ENCODE measurements at places on chromosomes 2 and 18.
A peak's percentile ranks its signal among the peaks of the same experiment; 100 is the strongest.

- DNase-seq: no peak
Measured at GRCh38 chr18:49017813-49018553, 67.2 kb upstream of the SMAD7 start.

DNA sequence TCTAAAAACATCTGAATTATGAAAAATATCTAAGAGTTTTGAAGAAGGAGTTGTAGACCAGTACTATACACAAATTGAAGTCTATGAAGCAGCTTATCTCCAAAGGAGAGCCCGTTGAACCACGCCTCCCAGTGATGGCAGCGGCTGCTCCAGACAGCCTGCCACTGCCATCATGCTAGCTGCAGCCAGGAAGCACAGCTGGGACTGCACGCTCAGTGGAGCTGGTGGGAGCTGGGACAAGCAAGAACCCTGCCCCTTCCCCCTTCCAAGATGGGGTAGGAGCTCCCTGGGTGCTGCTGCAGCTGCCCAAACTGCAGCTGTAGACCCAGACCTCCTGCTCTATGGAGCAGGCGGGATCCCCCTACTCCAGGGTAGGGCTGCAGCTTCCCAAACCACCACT, 124.7 kb upstream of the SPATS2L start:
- no peak for DNase-seq

- no peak for DNase-seq
Measured at GRCh38 chr18:38644875-38645641, 1079.5 kb upstream of the CELF4 start.

GRCh38 chr2:235347691-235348090, 146.2 kb upstream of the AGAP1 start:
- DNase-seq: no peak

DNA sequence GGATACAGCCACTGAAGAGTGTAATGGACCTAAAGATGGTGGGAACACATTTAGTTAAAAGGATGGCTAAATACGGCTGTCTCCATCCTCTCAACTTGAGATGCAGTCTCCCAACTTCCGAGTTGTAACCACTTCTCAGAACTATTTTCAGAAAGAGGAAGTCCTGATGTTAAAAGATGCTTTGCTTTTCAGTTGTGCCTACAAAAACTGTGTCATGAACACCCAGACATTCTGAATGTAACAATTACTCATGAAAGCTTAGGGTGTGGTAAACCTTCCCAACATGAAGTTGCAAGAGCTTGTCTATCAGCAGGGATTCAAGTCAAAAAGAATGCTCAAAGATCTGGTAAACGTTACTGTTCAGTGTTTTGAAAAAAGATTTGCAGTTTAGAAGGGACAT, 147.9 kb downstream of the DOCK10 start:
- DNase-seq: no peak

DNA sequence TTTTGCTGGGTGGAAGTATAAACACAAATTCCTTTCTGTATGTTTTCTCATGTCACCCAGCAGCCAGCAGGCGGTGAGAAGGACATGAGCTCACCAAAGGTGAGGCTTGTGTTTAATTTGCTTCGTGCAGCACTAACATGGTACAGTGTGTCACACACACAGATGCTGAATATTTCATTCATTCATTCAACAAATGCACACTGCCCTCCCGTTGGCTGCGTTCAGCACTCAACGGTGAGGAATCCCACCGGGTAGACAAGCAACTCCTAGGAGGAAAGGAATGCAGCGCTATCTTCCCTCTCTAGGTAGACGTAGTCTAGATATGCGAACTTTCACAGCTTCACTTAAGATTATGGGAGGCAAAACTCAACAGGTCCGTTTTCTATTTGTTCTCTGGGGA, 85.1 kb downstream of the LONRF2 start:
- no peak for DNase-seq

GRCh38 chr2:201320701-201321100, 36.4 kb downstream of the FLACC1 start:
- no peak for DNase-seq

DNA sequence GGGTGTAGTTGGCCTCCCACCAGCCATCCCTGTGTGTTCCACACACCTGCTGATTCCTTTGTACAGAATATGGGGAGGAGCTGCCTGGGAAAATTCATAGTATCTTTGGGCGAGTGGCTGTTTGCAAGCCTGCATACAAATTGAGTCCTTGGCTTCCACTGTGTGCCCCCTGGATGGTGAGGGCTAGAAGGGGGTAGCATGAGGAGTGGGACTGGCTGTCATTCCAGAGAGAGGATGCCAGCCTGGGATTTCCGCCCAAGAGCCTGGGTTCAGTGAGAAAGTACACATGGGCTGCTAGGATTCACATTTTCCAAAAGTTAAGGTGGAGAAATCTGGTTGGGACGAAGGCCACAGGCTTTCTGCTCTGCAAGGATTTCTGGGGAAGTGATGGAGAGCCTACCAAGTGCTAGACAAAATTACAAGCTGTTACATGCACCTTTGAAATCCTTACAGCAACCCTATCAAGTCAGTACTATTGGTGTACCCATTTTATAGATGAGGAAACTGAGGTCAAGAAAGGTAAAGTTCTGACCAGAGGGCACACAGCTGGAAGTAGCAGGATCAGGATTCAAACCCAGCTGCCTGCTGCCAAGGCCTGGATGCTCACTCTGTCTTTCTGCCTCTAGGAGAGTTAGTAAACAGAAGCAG, 606 bp upstream of the TOGARAM2 start:
- DNase-seq: no peak

- no peak for DNase-seq
Measured at GRCh38 chr2:129699781-129700573, 279.5 kb upstream of the RAB6C start.

- DNase-seq: no peak
Measured at GRCh38 chr2:55877087-55877436, 46.5 kb downstream of the EFEMP1 start.

- DNase-seq: peak; percentile 7
Measured at GRCh38 chr2:172293952-172294351, 133.4 kb upstream of the ITGA6 start.

DNA sequence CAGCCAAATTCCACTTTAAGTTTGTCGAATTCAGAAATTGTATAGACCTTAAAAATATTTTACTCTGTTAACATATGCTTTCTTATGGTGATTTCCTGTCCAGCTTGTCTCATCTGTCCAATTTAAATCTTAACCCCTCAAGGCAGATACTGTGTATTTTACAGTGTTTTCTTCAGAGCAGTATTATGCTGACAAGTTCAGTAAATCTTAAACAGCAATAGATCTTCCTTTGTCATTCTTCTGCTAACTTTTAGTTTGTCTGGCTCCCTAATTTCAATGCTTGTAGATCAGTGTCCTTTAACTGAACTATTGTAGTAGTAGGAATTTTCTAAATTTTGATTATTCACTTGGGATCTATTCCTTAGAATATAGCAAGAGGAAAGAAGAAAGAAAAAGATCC, 52.8 kb upstream of the MEIS1 start:
- no peak for DNase-seq

DNA sequence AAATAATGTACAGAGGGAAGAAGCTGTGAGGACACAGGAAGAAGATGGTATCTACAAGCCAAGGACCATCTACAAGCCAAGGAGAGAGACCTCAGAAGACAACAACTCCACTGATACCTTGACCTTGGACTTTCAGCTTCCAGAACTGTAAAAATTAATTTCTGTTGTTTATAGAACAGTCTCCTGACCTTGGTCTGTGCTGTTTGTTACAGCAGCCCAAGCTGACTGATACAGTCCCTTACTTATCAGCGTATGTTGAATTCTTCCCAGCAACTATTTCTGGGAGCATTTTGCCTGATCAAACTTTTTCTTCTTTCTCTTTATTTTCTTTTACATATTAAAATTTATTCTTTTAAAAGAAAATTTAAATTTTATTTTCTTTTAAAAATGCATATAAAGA, 47.8 kb upstream of the IGFBP2 start:
- no peak for DNase-seq

DNA sequence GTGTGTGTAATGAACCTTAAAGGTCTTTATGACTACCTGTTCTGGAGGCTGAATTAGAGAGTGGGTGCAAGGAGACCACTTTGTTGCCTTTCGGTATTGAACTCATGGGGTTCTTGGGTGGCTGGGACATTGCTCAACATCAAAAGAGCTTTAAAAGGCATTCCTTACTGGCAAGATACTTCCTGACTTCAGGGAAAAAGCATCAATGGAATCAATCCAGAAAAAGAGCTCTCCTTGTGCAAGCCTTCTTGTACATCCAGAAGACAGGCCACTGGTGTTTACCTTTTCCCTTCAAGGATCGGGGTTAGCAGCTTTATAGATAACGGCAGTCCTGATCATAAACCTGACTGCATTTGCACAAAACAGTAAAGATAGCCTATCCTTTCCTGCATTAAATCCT, 9.5 kb downstream of the PNO1 start:
- DNase-seq: no peak

- no peak for DNase-seq
Measured at GRCh38 chr2:179107737-179108136, 57.8 kb upstream of the CCDC141 start.
